Body of pancreas (tissue), 4 donors: ENCODE measurements at places on chromosomes 11 and 22.

GRCh38 chr11:119788096-119788883 is 59.3 kb upstream of the NECTIN1 start:
- no peak for DNase-seq

DNA sequence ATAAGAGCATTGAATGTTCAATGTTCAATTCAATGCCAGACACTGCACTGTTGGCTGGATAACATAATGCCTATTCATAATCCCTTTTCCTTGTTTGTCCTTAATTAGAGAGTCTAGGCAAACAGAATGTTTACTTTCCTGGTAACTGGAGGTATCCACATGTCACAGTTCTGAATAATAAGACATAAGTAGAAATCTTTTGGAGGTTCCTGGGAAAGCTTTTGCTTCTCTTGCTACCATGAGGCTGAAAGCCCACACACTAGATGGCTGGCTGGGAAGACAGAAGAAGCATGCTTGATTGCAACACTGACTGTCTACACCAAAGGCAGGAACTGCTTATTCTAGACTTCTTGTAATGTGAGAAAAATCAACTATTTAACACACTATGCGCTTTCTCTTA is 79.5 kb downstream of the GAB2 start:
- no peak for DNase-seq

DNA sequence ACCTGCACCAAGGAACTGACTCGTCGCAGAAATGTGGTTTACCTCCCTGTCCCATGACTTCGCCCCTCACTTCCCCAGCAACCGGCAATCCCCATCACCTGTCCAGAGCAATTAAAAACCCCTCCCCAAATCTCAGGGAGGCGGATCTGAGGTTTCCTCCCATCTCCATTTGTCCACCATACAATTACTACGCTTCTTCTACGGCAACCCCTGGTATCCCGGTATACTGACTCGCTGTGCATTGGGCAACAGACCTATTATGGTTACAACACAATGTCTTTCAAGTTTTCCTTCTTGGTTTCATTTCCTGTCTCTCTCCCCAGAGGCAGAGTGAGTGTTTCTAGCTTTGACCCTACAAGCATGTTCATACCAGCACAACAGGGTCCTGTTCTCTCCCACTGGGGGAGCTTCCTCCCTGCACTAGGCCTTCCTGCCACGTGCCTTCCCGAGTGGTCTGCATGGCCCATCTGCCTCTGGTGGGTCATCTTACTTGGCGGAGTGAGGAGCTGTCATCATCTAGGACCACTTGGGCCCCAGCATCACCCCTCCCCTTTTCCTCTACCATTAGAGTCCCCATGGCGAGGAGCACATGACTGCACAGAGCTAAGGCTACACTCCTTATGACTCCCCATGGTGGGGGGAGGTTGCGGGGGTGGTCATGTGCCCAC is 30.3 kb upstream of the NAP1L4 start:
- no peak for DNase-seq

DNA sequence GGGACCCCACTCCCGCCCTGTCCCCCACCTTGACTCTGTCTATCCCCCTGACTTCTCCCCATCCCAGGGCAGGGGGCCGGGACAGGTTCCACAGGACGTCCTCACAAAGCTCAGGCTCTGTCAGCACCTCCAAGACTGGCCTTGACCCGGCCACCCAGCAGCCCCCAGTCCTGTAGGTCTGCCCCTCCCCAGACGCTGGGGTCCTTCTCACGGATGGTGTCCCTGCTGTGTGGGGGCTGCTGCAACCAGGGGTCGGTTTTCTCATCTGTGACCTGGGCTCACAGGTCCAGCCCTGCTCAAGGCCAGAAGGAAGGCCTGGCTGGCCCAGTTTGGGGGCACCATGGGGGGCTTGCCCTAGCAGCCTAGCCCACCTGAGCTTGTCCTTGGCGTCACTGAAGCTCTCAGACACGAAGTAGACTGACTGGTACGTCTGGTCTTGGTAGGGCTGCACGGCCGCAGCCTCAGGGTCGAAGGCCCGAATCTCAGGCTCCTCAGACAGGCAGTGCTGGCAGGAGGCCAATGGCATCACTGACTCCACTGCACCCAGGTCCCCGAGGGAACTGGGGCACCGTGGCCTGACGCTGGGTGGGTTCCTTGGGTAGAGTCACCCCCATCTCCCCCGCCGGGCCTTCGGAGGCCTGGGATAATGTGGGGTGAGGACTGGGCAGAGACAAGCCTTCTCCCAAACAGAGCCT is 4.0 kb upstream of the INS start:
- peak; percentile 36 for DNase-seq

DNA sequence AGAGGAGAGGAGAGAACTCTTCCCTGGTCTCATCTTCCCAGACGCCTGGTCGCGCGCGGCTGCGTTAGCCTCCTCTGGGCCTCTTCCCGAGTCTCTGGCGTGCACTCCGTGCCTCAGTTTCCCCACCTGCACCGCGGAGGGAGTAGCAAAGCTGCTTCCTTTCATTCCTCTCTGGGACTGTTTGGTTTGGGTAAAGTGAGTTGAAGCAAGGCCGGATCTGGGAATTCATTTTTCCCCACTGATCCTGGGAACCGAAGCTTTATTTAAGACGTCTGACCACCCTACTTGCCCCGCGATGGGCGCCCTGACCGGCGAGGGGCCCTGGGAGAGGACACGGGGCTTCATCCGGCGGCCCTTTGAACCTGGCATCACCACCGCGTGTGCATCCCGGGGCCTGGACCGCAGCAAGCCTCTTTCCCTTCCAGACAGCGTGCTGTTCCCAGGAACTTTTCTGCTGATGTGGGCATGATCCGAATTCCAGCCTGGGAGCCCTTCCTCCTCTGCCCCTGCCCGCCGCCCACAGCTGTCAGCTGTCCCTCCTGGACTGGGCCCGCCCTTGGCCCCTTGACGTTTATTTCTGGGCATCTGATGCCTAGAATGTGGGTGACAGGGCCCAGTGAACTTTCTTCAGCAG is 758 bp downstream of the LDLRAD3 start:
- DNase-seq, result no peak

DNA sequence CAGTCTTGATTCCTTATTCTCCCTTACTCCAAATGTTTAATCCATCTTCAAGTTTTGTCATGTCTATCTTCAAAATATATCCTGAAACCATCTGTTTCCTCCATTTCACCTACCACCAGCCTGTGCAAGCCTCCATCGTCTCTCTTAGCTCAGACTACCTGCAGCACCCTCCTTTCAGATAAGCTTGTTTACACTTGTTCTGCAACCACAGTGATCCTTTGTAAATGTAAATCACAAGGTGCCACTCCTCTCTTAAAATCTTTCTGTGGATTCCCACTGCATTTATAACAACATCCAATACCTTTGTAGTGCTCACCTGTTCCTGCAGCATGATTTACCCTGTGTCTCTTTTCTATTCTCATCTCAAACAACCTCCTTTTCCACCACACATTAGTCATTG is 31.8 kb upstream of the GPR83 start:
- no peak for DNase-seq

DNA sequence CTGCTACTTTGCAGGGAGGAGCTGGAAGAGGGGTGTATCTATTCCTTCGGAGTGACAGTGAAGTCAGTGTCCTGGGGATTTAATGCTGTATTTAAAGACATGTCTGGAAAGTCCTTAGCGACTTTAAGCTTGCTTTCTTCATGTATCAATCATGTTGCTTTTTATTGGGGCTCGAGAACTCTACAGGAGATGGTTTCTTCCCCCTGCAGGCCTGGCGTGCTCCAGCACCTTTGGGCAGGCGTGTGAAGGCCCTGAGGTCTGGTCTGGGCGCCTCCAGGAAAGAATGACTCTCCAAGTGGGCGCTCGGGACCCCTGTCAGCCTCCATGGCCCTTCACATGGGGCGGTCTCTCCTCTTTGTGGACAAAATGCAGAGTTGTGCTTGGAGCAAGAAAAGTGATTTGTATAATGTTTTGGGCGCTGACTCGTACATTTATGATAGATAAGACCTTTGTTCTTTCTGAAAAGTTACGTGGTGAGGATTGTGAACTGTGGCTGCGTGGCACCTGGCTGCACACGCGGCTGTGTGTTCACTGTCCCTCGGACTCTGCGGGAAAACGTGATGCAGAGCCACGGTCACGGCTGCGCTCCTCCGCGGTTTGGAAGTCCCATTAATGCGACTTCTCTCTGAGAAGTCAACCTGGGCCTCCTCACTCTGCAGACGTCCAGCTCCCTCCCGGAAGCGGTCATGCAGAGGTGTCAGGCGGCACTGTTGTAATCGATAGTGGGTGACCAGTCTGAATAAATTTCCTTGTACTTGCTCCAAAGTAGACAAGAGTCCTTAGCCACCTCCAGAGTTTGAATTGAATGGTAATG is 282.5 kb downstream of the TBC1D22A start:
- DNase-seq, result no peak
